Activated naive CD4-positive, alpha-beta T cell (primary cell): ENCODE measurements at places on chromosomes 5 and 9.

DNA sequence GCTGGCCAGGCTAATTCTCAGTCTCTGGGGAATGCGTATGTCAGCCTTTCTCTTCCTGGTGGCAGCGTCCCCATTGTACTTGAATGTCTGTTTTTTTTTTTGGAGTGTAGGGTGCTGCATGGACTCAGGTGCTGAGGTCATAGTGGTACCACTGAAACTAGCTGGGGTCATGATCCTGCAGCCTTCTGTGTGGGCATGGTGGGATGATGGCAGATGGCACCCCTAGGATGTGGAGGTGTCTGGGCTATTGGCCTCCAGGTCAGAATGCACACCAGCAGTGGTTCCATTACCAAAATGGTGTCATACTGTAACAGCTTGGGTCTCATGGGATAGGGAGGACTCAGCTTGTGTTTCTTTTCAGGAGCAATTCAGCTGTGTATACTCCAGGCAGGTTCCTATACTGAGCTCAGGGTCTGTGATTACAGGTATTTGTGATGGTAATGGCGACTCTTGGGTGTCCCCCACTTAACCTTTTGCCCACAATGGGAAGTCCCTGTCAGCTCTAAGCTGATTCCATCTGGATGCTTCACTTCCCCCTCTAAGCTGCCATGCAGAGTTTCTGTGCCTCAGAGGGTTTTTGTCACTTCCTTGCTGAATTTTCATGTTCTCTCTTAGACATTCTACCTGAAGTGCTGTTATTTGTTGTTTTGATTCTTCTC, 17.9 kb downstream of the HSD17B4 start:
- no peak for DNase-seq

DNA sequence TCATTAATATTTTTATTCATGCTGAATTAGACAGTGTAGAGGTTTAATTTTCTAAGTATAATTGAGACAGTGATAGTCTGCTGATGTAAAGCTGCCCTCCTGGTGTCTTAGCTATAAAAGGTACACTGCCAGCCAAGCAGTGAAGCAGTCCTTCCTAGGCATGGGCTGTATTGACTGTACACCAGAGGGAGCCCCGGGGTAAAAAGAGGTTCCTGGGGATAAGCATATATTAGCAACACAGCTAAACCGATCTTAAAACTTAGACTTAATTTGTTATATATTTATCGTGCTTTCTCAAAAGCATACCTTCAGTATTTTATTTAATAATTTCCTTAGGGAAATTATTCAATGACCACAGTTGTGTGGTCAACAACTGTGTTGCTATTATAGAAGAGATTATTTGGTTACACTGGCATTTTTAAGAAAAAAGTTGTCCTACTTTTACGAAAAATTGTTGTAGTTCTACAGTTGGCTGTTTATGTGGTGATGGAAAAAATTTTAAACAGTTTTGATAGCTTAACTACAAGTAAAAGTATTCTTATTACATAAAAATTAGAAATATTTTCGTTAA, 68.8 kb downstream of the ELL2 start:
- DNase-seq: no peak

- DNase-seq: no peak
These were observed 7.7 kb downstream of the AMBP start for GRCh38 chr9:114070188-114071103.

DNA sequence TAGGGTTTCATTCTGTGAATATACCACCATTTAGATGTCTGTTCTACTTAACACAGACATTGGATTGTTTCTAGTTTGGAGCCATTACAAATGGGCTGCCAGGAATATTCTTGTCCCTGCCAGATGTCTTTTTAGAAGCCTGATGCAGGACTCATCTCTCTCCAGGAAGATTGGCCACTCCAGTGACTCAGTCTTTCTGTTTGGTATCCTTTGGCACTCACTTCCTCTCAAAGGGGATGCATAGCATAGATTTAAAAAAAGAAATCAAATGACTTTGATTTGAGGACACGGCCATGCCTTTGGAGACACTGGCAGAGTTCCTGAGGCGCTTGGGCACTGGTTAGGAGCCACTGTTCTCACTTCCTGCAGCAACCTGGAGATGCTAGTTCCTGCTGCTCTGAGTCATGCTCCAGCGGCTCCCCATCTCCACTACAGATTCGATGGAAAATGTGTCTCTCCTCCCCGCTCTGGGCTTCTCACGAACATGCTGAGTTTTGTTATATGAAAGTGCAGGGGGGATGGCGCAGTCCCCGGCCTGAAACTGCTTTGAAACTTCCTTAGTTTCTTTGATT, 3.5 kb upstream of the ZNF366 start:
- no peak for DNase-seq

- no peak for DNase-seq
These were observed 45.7 kb downstream of the BNC2 start for GRCh38 chr9:16824545-16825330.

- no peak for DNase-seq
These were observed 103.8 kb upstream of the SLC1A3 start for GRCh38 chr5:36502608-36503007.

DNA sequence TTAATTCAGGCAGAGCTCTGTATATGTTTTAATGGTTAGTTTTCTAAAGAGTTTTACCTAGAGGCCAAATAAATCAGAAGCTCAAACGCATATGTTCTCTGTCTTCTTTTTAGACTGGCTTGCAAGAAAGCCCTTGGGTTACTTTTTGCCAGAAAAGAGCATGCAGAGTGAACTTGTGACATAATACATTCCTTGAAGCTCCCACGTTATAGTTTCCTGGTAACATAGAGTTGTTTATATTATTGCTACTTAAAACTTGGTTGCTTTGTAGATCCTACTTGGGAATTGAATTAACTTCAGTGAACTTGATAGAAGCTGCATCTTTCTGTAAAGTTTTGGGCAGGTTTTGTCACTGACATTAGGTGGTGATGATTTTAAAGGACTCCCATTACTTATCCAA, 102.9 kb downstream of the C9orf152 start:
- no peak for DNase-seq

GRCh38 chr9:131276094-131276888, at the start of gene FAM78A:
FAM78A (minus strand) TSS chr9:131276510; CDS start chr9:131276179, 331 bp downstream.
- DNase-seq: no peak

GRCh38 chr9:76459694-76460635, 983 bp downstream of the GCNT1 start:
- DNase-seq: no peak

DNA sequence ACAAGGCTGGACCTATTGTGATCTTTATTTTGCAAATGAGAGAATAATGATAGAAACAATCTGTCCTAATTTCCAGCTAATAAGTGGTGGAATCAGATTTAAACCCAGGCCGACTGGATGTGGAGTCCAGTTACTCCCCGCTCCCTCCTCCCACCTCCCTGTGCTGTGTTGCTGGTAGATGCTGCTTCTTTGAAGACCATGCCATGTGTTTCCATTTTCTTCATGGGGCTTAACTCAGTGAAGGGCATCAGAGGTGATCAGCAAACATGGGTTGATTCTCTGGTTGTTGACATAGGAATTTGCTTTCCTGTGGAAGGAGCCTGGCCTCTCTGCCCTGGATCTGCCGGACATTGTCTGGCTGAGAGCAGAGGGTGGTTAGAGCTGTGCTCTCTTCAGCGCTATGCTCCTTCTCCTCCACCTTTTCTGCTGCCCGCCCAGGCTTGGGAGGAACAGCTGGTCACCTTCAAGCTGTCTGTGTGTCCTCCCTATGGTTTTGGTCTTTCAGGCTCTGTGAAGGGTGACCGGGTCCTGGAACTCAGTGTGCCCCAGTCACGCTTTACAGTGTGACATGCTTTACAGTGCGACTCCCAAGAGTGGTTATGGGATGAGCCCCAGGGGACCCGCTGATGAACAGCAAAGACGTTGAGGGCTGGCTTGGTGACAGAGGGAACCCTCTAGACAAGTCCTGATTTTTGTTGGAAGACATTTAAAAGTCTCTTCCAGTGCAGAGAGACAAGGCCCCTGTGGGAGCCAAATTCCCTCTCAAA, 68.4 kb upstream of the RPS23 start:
- no peak for DNase-seq

DNA sequence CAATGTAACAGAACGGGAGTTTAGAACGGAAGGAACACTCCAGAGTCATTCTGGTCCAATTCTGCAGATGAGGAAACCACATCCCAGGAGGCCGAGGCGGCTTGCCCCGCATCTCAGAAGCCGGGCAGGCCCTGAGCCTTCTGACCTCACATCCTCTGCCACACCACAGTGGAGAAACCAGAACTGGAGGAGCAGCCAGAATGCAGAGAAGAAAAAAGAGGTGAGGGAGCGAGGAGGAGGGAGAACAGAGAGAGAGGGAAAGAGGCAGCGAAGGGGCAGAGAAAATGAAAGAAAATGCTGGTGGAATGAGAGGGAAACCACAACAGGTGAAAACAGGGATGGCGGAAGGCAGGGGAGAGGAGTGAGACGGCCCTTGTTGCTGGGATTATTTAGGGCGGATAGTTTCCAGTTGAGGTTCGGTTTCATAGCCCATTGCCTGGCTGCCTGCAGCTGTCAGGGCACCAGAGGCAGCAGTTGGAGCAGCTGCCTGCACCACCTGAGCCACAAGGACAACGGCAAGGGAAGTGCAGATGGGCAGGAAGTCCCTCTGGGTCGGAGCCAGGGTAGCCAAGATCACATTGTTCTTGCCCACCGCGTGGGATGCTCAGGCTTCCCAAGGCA, at the start of gene HMHB1:
HMHB1 (plus strand) TSS at position 77 of the 621 bp plus-strand sequence.
- no peak for DNase-seq

GRCh38 chr5:73381590-73382400, 66.8 kb downstream of the FOXD1 start:
- no peak for DNase-seq

DNA sequence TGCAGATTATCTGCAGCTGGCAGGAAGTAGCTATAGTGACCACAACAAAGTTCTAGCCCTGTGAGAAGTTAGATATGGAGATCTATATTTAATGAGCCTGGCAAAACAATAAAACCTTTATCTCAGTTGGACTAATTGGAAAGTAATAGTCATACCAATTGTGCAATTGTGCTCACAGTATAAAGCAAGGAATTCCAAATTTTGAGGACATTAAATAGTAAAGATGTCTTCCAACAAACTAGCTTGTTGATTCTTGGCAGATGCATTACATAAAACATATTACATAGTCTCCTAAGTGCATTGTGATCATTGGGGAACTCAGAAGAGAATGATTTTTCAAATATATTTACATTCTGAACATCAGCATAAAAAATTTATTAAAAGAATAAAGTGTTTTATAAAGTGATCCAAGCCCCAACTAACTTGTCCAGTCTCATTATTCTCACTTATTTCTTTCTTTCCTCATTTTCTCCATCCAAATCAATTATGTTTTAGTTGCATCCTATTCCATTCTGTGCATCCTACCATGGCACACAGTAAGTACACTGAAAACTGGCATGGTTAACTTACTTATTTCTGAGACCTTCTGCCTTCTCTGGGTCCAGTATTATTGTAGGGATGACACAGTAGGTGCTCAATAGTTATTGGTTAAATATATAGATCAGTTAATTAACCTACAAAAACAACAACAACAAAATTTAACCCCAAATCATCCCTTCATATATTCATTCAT, 977.2 kb upstream of the NUDT12 start:
- DNase-seq: no peak

GRCh38 chr5:76445830-76446229, 42.7 kb downstream of the IQGAP2 start:
- DNase-seq: no peak

GRCh38 chr5:98825582-98826375, 52.3 kb downstream of the RGMB start:
- DNase-seq: no peak
